ENCODE measurements at places on chromosomes 5 and 9. TPM values are rescaled to one million over a fixed set of nuclear protein-coding genes. Genes with fewer than 3 reads are reported as not detected.

DNA sequence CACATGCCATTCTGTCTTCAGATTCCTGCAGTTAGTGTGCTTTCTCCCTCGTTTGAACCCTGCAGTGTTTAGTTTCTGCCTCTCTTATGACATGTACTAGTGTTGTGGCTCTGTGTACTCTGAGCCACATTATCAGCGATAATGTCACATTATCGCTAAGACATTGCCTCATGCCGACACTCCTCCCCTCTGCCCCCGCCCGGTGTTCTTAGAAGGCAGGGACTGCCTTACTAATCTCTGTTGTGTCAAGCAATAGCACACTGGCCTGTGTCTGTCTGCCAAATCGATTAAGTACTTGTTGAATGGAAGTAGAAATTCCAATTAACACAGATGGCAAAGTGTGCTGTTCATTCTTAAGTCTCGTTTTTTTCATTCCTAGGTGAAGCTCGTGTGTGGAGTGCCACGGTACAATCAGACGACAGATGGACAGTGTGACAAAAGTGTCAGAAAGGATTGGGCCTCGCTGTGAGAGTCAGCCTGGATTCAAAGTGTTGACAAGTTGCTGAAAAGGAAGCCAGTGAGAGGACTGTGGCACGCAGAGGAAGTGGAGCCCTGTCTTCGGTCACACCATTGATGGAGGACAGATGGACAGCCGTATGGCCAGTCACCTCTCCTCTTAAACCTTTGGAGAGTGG is 10.5 kb downstream of the PIK3R1 start:
- ATAC-seq = no peak

GRCh38 chr5:39191216-39191615 is 28.1 kb downstream of the FYB1 start:
- peak; percentile 25 for ATAC-seq

GRCh38 chr9:127865645-127866464 is 11.4 kb upstream of the ENG start:
- ATAC-seq = peak; percentile 73

DNA sequence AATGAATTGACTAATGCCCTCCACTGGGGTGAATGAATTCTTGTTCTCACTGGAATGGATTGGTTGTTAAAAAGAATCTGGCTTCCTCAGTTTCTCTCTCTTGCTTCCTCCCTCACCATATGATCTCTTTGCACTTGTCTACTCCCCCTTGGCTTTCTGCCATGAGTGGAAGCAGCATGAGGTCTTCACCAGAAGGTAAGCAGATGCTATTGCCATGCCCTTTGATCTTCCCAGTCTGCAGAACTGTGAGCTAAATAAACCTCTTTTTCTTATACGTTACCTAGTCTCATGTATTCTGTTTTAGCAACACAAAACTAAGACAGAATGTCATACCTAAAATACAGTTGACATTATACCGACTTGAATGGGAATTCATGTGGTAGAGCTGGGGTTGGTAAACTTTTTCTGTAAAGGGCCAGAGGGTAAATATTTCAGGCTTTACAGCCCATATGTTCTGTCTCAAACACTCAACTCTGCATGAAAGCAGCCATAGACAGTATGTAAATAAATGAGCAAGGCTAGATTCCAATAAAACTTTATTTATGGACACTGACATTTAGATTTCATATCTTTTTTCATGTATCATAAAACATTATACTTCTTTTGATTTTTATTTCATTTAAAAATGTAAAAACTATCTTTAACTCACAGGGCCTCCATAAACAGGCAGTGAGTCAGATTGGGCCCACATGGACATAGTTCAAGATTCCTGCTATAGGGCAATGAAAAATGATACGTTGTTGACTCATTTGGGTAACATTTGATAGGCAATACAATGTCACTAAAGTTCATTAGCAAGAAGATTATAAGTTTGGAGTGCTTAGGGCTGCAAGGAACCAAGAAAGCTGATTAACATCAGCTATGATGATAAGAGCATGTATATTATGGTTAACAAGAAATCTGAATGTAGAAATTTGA is 79.4 kb upstream of the TLE4 start:
- no peak for ATAC-seq

GRCh38 chr9:118094387-118094786 is 390.2 kb downstream of the TLR4 start:
- ATAC-seq = no peak

DNA sequence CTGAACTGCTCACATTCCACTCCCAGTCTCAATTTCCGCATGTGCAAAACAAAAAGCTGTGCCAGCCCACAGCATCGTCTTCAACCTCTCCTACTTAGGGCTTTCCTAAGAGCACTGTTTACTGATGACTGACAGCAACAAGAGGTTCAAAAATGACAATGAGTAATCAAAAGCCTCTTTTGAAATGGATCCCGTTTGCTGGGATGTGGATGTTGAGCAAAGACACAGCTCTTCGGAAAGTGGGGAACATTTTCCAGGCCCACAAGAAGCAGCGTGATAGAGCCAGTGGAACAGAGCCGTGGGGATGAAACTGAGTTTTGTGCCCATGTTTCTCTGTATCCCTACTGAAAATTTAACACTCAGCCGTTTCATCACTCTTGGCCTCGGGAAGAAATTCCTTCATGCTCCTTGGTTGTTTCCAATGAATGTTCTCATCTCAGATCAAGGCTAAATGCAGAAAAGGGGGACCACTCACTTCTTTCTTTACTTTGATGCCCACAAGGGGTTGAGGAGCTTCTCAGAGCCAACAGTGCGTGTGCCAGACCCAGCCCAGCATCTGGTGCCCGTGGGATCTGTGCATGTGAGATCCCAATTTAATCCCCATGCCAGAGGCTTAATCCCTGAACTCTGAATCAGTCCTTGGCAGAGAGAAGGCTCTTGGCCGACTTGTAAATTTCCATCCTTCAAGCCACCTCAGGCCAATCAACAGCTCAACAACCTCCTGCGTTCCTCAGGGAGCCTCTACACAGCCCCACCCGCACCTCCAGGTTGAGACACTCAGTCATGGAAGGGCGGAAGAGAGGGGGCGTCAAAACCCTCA is 230.2 kb upstream of the DAPK1 start:
- no peak for ATAC-seq

GRCh38 chr9:20074291-20074690 is 285.5 kb upstream of the SLC24A2 start:
- ATAC-seq = no peak

PCDHAC1 gene
- total RNA-seq = not detected

- ATAC-seq = no peak
Measured at GRCh38 chr9:15618540-15619331, 65.9 kb downstream of the CCDC171 start.

WNT8A gene
- total RNA-seq = not detected

CKMT2 gene
- not detected for total RNA-seq

- ATAC-seq = no peak
Measured at GRCh38 chr5:73938280-73938937, 312.4 kb downstream of the ARHGEF28 start.

DNA sequence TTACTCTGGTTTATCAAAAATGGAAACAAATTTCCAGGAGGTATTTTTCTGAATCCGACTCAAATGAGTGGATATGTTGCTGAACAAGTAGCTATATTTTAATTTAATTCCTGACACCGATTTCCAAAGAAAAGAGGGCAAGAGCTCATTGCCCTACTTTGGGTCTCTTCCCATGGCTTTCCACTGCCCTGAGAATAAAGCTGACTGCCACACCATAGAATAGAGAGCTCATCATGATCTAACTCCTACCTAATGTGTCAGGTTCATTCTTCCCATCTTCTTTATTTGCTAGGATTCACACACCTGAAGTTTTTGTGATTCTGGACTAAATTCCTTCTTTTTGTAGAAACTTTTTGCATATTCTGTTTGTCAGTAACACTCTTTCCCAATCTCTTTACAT is 792.1 kb downstream of the DTWD2 start:
- ATAC-seq = no peak

Data from activated T-helper 17 cell treated with anti-CD3 and anti-CD28 coated beads, Interleukin-2, amount 50 U/mL, for 72 hours (primary cell).